ENCODE measurements at places on chromosomes 7 and 10.
A peak's percentile ranks its signal among the peaks of the same experiment; 100 is the strongest.

DNA sequence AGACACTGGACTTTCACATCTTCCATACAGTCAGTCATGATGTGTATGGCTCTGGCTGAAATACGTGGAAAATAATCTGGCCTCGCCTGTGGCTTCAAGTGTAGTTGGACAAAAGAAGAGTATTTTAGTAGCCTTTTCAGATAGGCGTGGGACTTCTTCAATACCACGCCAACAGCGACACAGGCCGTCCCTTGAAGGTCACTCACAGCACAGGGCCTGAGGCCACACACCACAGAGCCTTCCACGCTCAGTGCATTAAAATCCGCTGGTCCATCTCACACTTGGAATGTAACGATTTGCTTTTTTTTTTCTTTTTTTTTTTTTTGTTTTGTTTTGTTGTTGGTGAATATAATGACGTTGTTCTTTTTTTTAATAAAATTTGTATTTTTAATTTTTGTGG is 51.8 kb upstream of the SUN1 start:
- DNase-seq, result no peak

DNA sequence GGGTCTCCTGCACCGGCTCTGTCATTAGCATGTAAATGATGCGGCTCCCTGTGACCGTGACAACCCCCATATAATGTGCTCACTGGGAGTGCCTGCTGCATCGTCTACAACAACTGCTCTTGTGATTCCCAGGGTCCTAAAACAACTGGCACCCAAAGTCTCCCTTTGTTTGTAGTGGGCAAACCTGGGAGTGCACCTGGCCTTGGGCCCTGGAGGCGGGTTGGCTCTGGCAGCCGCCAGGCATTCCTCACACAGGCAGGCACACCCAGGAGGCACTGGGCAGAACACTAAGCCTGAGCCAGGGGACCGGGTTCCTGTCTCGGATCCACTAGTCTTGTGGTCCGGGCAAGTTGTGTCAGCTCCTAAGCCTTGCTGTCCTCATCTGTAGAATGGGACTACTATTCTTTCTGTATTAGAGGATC is 115.5 kb upstream of the GPR26 start:
- DNase-seq, result no peak

GRCh38 chr7:71766016-71766415 is 634.1 kb downstream of the GALNT17 start:
- no peak for DNase-seq

DNA sequence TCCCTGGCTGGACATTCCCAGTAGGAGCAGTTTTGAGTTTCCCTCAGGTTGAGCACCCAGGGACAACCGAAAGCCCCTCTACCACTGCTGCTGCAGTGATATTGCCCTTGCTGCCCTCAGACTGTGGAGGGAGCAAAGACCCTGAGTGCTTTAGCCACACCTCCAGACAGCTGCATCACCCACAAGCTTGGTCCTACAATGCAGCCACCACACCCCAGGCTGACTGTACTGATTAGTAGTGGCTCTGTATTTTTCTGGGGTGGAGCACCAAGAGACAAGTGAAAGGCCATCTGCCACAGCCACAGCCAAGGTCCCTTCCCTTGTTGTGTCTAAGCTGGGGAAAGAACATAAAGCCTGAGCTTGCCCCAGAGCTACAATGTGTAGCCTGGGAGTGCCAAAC is 789.9 kb downstream of the PCDH15 start:
- DNase-seq, result no peak

GRCh38 chr10:13994932-13995331 is 335.8 kb downstream of the FRMD4A start:
- no peak for DNase-seq

- peak; percentile 85 for DNase-seq
Measured at GRCh38 chr10:3754727-3755439, 30.1 kb downstream of the KLF6 start.

- DNase-seq, result no peak
Measured at GRCh38 chr10:104016661-104017060, 49.7 kb downstream of the SLK start.

GRCh38 chr10:86392723-86393094 is 26.1 kb upstream of the GRID1 start:
- no peak for DNase-seq

DNA sequence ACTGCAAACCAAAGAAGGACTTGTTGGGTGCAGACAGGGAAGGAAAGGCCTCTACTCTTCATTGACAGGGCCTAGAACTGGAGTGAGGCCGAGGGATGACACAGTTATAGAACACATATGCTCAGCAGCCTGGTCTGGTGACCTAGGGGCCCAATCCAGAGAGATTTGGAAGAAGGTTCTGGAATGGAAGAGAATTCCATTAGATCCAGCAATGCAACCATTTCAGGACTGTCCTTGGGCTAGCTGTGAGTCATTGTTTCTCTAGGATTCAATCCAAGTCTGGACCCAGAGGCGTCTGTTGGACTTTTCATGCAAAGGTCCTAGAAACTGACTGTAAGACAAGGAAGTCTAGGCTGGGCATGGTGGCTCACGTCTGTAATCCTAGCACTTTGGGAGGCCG is 59.2 kb downstream of the WIPF3 start:
- DNase-seq, result peak; percentile 86

- peak; percentile 53 for DNase-seq
Measured at GRCh38 chr7:92586403-92586802, 3.8 kb downstream of the FAM133B start.

DNA sequence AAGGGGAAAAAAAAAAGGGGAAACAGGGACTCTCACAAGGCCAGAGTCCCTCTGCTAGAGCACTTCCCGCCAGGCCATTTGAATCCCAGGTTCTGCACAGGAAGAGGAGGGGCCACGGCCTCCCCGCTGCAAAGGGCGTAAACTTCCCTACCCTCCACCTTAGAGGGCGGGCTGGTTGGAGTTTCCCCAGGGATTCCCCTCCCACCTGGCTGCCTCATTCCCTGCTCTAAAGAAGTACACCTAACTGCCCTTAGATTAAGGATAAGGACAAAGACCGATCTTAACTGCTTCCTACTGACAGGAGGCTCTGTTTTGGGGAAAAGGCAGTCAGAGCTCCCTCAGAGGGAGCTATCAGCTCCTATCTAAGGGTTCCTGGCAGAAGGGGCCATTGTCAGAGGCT is 102.0 kb upstream of the ARMC3 start:
- no peak for DNase-seq

DNA sequence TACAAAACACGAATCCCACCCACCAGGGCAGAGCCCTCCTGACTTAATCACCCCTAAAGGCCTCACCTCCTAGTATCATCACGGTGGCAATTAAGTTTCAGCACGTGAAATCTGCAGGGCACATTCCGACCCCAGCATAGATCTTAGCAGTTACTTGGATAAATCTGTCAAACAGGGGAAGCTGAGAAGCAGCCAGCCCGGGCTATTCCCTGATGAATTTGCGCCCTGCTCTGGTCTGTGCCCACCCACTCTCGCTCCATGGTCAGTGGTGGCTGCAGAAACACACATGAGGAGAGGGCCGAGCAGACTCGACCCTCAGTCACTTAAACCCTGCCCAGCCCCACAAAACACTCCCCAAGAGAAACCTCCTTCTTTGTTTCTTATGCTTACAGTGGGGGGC is 28.7 kb downstream of the INSIG1 start:
- DNase-seq, result no peak

DNA sequence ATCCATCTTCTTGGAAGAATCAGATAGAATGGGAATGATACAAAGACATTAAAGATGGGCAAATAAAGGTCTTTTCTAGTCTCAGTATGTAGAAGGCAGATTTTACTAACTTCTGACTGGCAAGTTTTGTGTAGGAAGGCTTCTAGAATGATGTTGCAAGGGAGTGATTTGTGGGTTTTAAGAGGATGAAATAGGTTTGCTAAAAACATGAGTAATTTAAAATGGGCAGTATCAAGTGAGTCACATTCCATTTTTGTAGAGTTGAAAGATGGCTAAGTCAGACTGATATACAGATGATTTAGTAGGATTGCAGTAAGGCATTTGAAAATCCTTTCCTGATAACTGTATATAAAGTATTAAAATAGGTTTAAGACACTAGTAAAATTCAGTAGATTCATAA is 777.4 kb downstream of the SORCS1 start:
- DNase-seq, result peak; percentile 45

GRCh38 chr10:100693821-100694220 is 51.6 kb upstream of the PAX2 start:
- DNase-seq, result no peak

GRCh38 chr7:97025983-97026714 is 1.5 kb upstream of the DLX5 start:
- DNase-seq, result no peak

DNA sequence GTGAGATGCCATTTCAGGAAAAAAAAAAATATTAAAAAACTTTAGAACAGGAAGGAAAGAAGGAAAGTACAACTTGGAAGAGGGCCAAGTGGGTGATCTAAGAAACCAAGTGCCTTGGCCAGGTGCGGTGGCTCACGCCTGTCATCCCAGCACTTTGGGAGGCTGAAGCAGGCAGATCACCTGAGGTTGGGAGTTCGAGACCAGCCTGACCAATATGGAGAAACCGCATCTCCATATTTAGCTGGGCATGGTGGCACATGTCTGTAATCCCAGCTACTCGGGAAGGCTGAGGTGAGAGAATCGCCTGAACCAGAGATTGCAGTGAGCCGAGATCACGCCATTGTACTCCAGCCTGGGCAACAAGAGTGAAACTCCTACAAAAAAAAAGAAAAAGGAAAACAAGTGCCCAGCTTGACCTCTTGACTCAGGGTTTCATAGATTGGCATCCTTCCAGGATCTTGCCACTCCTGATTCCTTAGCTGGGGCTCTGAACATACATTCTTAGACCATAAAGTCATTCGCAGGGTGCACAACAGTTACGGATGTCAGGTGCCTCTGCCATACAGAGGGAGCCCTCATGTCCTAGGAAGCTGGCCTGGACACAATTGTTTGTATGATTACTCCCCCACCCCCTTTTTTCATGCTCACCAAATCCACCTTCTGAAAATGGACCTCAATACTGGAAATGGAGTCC is 2.1 kb upstream of the GUSB start:
- peak; percentile 52 for DNase-seq

DNA sequence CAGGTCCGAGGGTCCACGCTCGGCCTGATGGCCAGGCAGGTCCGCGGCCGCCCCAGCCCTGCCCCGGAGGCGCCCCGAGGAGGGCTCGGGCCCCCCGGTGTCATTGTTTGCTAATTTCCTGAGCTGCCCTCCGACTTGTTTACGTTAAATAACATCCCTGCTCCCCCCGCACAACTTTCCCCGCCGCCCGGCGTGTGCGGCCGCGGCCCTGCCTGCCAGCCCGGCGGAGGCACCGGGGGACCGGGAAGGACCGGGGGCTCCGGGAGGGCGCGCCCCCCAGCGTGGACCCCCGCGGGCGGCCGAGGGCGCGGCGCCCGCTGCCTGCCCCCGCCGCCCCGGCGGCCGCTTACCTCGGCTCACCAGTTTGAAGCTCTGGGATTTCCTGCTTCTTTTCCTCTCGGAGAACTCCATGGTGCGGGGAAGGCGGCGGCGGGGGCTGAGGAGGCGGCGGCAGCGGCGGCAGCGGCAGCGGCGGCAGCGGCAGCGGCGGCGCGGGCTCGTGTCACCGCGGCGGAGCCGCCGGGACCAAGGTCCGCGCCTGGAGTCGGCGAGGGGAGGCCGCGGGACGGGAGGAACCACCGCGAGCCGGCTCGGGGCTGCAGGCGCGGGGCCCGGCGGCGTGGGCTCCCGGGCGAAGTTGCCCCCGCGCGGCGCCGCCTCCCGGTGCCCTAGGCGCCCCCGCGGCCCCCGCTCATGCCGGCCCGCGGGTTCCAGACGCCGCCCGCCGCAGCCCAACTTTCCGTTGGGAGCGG is 515 bp downstream of the BEND7 start:
- DNase-seq, result peak; percentile 22

GRCh38 chr7:31935124-31936054 is 134.8 kb downstream of the PDE1C start:
- peak; percentile 90 for DNase-seq

DNA sequence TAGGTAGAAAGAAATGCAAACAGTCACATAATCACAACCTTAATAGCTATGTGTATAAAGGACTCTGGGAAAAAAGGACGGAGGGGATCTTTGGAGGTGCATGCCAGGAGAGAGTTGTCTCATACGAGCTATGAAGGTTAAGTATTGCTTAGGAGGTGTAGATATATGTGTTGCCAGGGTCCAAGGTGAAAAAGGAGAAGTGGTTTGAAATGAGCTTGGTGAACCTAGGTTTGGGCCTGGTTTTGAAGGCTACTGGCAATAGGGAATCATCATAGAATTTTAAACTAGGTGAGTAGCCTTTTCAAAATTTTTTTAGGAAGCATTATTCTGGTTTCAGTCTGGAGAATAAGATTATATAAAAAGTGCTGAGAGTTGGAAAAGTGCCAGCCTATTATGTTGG is 336.8 kb downstream of the AUTS2 start:
- no peak for DNase-seq

DNA sequence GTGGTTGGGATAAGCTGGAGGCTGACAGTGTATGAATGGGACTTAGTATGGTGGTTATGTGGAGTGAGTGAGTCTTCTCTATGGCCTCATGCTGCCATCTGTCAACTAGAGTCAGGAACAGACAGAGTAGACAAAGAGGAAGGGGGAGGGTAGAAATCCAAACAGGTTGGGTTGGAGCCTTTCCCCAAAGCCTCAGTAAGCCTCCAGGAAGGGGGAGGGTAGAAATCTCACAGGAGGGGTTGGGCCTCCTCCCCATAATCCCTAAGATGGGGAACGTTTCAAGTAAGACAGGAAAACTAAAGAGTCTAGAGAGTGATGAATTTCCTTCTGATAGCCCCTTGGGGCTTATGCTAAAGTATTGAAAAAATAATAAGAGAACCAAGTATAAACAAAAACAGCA is 2.0 kb upstream of the AKR1B15 start:
- peak; percentile 3 for DNase-seq

DNA sequence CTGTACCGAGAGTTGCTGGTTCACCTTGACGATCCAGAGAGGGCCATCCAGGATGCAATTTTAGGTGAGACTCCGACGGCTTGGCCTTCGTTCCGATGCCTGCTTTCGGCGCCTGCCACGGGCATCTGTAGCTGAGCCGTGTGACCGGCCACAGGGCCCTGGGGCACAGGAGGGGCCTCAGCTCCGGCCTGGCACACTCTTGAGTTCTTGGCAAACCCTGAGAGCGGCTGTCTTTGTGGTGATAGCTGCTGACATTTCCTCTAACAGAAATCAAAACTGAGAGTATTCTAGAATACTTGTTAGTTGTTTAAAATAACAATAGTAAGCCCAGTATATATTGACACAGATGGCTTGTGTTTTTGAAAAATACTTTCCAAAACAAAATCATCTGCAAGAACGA is 52.2 kb upstream of the SUN1 start:
- DNase-seq, result no peak

GRCh38 chr10:95542330-95542729 is 18.8 kb downstream of the SORBS1 start:
- DNase-seq, result no peak

DNA sequence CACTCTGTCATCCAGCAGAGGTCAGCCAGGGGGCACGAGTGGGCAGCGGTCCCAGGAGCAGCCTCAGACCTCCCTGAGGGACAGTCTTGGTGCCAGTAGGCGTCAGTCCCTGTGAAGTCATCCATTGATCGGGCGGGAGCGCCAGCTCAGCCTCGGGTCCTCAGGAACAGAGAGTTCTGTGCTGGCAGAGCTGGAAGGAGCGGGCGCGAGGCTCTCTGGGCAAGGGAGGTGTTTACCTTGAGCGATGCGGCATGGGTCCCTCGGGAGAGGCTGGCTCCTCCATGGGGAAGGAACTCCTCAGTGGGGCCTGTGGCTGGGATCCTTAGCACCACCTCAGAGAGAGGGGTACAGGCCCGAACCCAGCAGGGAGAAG is 101.1 kb upstream of the PPIF start:
- no peak for DNase-seq
